ENCODE measurements at places on chromosomes 11 and 22.

DNA sequence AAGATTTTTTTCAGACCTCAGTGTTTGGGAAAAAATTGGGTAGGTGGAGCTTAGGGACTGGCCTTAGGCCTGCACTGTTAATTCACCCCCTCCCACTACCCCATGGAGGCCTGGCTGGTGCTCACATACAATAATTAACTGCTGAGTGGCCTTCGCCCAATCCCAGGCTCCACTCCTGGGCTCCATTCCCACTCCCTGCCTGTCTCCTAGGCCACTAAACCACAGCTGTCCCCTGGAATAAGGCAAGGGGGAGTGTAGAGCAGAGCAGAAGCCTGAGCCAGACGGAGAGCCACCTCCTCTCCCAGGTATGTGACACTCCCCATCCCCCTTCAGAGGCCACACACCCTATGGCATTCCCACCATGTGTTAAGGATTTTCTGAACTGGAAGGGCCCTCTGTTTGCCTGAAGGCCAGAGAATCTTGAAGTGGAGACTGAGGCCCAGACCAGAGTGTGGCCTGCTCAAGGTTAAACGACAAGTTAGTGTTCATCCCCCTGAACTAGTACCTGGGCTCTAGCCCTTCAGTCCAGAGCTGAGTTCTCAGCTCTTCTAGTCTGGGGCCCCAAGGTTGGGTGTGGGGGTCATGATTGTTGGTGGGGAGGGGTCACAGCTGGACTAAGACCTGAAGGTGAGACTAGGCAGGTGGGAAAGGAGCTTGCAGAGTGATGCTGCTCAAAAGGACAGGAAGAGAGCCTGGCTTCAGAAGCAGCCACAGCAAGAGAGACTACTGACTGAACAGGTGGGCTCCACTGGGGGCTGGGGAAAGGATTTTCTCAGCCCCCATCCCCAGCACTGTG lies 2.3 kb upstream of the FOLR1 start:
- no peak for DNase-seq

DNA sequence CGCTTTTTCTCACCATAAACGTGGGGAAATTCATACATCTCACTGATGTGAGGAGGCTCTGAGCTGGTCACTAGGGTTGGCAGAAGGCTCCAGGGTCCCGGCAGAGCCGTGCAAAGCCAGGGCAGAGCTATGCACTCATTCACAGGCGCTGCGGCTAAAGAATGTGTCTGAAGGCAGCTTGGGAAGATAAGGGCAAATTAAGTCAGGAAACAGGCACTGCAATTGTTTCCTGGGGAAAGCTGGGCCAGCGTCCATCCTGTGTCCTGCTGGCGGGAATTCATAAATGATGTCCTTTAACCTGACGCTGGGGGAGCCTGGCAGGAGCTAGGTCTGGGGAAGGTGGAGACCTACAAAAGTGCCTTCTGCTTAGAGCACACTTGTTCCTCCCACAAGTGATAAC lies 27.6 kb downstream of the PKNOX2 start:
- no peak for DNase-seq

DNA sequence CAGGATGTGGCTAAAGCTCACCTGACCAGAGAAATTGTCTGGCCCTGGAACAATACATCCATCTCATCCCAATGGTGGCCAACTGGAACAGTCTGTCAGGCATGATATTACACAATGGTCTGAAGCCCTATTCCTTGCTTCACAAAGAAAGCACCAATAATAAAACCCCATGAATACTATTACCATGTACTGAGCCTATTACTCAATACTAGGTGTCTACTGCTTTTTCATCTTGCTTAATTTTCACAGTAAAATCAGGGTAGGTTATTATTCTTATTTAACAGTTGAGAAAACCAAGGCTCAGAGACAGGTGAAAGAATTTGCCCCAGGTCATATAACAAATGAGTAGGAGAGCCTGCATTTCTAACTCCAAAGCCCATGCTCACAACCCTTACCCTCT lies 68.9 kb upstream of the CAPRIN1 start:
- DNase-seq: no peak

DNA sequence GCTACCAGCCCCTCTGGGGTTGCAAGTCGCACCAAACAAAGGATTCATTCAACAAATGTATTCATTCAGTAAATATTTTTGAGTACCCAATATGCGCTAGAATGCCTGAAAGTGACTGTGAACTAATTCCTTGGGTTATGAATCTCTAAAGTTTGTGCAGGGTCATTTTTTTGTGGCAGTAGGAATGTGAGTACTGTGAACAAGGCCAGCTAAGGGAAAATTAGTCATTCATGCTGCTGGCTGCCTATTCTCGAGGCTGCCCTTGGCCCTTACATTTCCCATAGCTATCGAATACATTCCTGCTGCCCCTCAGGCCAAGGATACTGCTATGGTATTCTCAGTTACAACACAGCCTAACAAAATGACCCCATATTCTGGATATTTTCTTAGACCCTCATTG lies 141.6 kb downstream of the TRPC6 start:
- DNase-seq: no peak

DNA sequence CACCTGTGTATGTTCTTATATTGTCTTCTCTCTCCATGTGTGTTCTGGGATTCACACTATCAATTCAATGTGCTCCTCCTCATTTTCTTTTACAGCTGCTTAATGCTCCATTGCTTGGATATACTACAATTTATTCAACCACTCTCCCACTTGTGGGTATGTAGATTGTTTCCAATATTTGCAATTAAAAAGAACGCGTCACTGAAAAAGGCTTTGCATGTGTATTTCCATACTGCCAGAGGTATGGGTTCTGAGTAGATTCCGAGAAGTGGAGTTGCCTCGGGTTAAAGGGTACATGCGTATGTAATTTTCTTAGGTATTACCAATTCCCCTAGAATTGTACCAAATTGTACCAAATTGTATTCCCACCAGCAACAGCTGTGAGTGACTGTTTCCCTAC lies 7.0 kb upstream of the CAPN5 start:
- DNase-seq: no peak

- DNase-seq: no peak
Measured at GRCh38 chr11:6825231-6825744, 20.2 kb upstream of the OR10A5 start.

DNA sequence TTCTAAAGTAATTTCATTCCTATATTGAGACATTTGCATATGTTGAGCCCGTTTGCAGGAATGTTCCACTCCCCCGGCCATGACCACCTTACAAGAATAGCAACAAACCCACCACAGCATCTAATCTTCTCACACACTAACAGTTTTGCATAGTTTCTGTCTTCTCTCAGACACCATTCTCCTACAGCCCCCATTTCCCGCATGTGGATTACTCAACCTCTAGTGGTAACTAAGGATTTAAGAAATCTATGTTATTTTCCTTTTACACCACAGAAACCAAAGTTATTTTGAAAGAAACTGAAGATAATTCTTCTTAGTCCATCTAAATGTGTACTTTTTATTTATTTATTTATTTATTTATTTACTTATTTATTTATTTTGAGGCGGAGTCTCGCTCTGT lies 2.3 kb downstream of the MS4A4E start:
- no peak for DNase-seq

DNA sequence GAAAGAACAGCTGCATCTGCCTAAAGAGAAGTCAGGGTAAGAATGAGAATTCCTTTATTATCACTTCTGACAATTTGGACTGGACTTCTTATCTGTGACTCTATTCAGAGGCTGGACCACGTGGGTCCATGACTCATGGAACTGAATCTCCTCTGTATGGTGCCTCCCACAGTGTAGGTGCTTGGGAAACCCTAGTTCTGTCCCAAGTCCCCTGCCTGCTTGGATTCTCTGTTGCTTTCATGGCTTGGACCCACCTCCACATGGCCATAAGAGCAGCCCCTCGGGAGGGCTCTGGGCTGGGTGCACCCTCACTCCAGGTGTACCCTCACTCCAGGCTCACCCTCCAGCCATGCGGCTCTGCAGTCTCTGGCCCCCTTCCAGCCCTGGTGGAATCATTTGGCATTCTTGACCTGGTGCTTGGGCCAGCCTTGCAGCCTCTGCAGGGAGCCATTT lies 153.4 kb downstream of the CACNA1I start:
- DNase-seq: no peak

GRCh38 chr22:37008365-37008764 lies 10.9 kb downstream of the TST start:
- DNase-seq: no peak

DNA sequence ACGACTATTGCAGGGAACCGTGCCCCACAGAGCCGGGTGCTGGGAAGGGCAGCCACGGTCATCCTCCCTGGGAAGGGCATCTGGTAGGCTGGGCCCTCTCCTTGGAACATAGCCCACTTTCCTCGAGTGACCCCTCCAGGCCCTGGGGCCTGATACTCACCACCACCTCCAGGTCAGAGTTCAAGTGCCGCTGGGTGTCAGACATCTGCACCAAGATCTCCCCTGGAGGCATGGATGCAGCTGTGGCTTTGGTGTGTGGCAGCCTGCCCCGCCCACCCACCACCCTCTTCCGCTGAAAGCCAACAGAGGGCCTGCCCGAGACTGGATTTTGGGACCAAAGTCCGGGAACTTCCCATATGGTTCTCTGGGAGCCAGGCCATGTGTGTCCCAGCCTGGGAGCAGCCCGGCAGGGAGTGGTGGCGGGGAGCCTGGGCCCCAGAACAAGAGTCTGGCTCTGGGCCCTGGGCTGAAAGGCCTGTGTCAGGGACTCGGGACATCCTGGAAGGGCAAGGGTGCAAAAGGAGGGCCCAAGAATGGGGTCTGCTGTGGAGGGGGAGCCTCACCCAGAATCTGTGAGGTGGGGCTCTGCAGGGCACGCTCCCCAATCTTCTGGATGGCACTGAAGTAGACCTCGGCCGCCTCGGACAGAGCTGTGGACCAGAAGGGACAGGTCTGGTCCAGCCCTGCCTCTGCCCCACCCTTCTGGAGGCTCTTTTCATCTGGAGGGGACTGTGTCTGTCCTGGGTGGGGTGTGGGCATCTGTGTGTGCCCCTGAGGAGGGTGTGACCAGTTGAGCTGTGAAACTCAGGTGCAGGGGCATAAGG lies 2.6 kb downstream of the BAIAP2L2 start:
- DNase-seq: no peak

- DNase-seq: no peak
Measured at GRCh38 chr22:37762389-37762836, 45.3 kb upstream of the GCAT start.

- DNase-seq: no peak
Measured at GRCh38 chr11:13321431-13321830, 43.8 kb downstream of the BMAL1 start.

DNA sequence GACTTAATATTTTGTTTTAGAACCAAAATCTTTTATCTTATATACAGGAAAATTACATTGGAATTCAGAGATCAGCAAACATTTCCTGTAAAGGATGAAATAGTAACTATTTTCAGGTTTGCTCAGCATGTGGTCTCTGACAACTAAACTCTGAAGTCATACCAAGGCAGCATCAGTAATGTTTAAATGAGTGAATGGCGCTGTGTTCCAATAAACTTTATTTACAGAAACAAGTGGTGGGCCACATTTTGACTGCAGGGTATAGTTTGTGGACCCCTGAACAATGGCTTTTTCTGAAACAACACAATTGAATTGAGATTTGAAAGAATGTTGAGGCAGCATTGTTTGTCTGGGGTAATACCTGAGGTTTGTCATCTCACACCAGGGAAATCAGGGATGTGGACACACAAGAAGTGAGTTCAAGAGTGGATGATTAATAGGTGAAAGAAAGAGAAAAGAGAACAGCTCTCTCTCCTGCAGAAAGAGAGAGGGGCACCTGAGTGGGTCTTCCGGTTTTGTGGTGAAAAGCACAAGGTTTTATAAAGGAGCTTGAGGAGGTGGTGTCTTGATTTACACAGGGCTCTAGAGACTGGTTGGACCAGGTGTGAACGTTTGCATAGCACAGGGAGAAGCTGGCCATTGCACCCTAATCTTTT lies 113.5 kb upstream of the VPREB1 start:
- no peak for DNase-seq

DNA sequence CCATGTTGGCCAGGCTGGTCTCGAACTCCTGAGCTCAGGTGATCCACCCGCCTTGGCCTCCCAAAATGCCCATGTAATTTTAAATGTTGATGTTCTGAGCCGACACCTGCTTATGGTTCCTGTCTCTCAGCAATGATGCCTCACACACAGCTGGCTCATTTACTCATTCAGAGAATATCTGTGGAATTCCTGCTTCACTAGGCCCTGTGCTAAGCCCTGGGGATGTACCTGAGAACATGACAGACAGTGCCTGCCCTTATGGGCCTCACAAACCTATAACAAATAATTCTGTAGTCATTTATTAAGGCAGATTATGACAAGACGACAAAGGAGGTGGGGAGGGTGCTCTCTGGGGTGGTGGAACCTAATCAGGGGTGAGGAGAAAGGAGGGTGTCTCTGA lies 93.7 kb downstream of the PRR5L start:
- DNase-seq: peak; percentile 30

DNA sequence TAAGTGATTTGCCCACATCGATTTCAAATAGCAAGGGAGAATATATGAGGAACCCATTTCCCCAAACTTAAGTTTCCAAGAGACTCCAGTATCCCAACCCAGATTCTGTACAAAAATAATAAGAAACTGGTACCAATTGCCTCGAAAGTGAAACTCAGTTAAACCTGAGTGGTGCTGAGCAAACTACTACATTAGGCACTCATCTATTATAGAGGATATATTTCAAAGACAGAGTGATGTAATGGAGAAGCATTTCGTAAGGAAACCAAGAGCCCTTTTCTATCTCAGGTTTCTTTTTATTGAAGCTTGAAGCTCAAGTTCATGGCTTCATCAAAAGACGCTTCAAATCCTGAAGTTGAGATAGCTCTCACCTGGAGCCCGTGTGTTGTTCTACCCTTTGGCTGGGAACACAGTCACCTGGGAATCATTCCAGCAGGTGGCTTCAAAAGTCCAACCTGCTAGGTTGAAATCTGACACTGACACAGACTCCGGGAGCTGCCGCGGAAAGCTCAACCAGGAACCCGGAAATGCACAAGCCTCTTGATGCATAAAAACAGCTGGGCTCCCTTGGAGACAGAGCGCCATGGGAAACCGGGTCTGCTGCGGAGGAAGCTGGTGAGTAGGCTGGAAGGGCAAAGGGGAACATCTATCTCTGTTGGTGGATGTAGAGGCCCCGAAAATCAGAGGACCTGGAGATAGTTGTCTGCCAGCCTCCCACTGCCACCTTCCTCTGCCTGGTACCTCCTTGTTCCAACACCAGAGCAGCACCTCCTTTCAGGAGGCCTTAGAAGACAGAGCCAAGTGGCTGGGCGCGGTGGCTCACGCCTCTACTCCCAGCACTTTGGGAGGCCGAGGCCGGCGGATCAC lies at the start of gene C11orf52:
C11orf52 (plus strand) TSS at position 524 of the 867 bp plus-strand sequence; CDS start at position 584, 60 bp downstream.
- DNase-seq: no peak
